ENCODE measurements at places on chromosomes 2 and 18.

DNA sequence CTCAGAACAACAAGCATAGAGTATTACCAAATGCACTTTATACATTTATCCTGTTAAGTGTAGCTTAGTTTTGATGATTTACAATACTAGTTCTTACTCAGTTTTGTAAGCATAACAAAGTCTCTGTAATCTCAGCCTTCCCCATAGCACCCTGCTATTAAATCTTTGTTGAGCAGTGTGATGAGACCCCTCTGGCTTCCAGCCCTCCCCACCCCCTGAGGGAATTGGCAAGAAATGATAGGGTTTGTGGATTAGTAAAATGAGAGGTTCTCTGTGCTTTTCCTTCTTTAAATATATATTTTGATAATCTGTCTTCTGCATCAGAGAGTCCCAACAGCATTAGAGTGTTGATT, 37.2 kb downstream of the ZNF521 start:
- no peak for DNase-seq

DNA sequence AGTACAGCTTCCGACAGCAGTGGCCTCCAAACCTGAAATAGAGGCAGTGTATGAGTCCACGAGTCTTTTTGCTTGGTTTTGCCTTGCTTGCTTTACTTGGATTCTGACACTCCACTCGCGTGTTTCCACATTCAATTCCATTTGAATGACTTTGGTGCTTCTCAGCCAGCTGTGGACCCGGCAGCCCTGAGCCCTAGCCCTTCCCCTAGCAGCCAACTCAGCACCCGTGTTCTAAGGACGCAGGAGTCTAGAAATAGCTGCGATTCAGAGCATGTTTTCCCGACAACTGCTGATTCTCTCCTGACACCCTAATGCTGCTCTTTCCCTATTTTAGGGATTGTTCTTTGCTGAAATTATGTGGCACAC, 20.6 kb downstream of the LRRFIP1 start:
- DNase-seq, result peak; percentile 45

- peak; percentile 1 for DNase-seq
These were observed 202.4 kb downstream of the ARL6IP6 start for GRCh38 chr2:152920846-152921245.

- DNase-seq, result no peak
These were observed 819.8 kb upstream of the ID2 start for GRCh38 chr2:7861910-7862702.

- no peak for DNase-seq
These were observed 344.2 kb downstream of the ERBB4 start for GRCh38 chr2:212194396-212194795.

DNA sequence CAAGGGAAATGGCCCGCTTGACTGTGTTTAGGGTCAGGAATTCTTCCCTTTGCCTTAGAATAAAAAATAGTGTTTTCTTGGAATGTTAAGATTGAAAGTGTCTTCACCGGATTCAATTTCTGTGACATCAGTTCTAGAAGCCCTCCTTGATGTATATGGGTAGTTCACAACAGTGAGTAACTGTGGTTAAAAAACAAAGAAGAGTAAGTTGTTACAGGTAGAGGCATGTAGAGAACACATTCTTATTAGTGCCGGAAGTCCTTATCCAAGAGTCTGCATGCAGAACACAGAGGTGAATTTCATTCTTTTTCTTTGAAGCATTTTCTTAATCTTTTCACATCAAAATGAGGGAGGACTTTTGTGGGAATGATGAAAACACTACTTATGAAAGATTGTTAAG, 105.5 kb downstream of the FMNL2 start:
- DNase-seq, result no peak

GRCh38 chr18:36509646-36510197, 212.2 kb downstream of the FHOD3 start:
- DNase-seq, result no peak

GRCh38 chr18:79300413-79300812, 95.3 kb upstream of the NFATC1 start:
- no peak for DNase-seq

DNA sequence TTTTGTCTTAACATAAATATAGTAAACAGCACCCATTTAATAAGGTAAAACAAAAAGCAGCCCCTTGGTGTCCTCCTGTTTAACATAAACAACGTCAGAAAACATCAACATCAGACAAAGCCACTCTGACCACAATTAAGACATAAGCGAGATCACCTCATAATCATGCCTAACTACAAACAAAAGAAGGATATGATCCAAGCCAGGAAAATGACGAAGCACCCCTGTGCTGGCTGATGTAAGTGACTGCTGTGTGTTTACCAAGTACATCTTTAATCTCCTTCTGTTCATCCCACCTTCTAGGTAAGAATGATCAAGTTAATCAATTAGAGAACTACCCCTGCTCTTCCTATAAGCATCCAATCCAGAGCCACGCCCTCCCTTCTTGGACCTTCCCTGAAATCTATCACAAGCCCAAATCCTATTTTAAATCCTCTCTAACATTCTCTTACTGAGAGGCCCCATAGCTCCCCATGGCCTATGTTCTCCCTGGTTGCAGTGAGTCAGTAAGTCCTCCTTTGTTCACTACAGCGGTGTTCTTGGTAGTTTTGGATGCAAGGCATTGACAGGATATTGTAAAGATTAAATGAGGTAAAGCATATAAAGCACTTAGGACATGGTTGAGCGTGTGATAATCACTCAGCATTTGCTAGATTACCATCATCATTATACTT, 424.2 kb downstream of the TSN start:
- no peak for DNase-seq

DNA sequence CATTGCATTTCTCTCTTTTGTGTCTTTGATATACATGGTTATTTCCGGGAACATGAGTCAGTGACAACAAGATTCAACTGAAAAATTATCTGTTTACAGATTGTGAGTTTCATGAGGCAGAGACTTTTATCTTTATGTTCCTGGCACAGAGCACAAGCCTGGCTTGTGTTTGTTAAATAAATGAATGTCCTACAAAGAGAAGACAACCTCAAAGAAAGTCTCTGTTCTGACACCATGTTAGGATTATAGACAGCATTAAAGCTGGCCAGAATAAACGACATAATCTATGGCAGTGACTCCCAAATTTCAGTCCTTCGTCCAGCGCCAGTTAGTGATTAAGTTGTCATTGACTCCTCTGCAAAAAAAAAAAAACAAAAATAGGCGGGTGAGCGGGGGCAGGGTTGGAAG, 97.4 kb upstream of the DNAJC10 start:
- DNase-seq, result no peak

GRCh38 chr2:201953396-201953795, 80.3 kb upstream of the FZD7 start:
- no peak for DNase-seq

DNA sequence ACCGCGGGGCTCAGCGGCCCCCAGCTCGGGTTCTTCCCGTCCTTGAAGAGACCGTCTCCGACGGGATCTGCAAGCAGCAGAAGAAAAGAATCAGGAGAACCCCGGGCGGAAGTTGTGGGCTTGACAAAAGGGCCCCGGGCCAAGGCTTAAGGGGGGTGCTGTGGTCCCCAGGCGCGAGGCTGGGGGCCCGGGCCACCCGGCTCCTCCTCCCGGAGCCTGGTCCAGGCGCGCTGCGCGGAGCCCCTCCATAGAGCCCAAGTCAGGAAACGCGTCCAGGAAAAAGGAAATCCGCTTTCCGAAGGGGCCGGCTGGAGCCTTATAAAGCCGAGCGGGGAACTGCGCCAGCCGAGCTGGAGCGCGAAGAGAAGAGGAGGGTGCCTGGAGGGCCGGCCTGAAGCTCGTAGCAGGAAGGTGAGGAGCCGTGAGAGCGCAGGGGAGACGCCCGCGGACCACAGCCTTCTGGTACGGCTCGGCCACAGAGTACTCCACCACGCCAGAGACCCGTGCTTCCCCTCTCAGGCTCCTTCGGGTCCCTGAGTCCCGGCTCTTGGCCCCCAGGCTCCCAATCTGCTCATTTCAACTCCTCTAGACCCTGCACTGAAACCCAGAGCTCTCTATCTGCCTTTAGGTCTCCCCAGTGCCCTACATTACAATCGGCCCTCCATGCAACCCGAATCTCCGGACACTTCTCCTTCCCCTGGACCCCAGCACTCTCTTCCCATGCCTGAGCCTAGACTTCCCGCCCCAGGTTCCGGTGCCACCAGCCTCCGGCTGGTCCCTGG, 554 bp downstream of the FEV start:
- no peak for DNase-seq

Measured in AG10803 (cell line).